ENCODE measurements at places on chromosomes 11 and 22.
A peak's percentile ranks its signal among the peaks of the same experiment; 100 is the strongest.

DNA sequence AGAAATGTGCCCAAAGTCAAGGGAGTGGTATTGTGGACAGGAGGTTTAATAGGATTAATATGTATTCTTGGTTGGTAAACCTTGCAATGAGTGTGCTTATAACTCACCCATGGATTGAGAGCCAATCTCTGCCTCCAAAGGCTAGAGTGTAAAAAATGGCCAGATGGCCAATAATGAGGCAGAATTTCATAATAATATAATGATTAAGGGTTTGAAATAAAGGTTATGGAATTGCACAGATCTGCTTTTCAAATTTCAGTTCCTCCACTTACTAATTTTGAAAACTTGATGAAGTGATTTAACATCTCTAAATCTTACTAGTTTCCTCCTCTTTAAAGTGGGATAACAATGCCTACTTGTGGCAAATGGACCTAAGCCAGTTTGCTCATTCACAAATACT is 94.8 kb downstream of the BDNF start:
- DNase-seq = no peak

DNA sequence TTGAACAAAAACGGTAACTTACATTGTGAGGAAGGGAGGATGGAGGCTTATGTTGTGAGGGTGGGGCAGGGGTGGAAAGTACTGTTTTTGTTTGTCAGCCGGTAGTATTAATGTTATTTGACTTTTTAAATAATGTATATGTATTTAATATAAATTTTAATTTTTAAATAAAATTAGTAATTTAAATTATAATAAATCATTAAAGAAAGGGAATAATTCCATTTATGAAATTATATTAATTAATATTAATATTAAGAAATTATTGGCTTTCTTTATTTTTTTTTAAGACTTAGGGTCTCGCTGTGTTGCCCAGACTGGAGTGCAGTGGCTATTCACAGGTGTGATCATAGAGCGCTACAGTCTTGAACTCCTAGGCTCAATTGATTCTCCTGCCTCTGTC is 24.0 kb upstream of the TNRC6B start:
- DNase-seq = no peak

DNA sequence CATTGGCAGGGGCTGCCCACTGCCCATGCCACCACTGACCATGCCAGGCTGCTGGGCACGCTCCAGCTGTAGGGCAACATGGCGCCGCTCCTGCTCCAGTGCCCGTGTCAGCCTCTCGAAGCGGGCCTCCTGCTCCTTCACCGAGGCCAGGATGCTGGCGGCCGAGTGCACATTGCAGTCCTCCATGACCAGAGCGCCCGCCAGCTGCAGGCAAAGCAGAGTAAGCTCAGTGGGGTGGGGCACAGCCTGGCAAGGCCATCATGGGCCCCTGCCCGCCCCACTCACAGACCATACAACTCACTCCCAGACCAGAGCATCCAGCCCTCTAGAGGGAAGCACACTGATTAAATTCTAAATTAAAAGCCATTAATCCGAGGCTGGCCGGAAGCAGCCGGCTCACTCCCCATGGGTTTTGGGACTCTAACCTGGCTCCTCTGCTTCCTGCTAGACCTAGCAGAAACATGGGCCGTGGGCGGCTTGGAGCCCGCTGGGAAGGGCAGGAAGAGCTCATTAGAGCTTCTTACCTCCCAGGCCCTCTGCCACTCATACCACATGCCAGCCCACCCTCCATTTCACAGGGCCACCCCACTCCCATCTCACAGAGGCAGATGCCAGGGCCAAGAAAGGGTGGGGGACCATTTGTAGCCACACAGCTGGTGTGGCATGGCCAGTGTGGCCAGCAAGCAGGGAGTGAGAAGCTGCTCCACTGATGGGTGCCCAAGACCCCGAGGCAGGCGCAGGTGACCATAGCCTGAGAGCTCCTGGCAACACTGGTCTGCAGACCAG is 25.8 kb downstream of the ARVCF start:
- DNase-seq = no peak

DNA sequence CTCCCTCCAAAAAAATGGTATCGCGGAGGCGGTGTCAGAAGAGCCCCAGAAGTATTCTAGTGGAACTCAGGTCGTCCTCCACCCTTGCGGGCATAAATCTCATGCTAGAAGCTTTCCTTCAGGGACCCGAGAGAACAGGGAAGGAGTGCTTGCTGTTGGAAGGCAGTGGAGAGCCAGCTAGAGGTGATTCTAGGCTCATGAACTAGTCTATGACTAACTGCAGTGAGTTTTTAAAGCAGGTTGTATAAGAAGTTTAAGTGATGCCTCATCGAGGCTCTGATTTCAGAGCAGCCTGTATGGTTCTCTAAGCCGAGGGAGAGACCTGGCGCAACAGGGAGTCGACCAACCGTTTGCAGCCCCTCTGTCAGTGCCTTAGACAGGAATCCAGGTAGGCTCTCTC is 85.7 kb downstream of the TBC1D22A start:
- DNase-seq = no peak

DNA sequence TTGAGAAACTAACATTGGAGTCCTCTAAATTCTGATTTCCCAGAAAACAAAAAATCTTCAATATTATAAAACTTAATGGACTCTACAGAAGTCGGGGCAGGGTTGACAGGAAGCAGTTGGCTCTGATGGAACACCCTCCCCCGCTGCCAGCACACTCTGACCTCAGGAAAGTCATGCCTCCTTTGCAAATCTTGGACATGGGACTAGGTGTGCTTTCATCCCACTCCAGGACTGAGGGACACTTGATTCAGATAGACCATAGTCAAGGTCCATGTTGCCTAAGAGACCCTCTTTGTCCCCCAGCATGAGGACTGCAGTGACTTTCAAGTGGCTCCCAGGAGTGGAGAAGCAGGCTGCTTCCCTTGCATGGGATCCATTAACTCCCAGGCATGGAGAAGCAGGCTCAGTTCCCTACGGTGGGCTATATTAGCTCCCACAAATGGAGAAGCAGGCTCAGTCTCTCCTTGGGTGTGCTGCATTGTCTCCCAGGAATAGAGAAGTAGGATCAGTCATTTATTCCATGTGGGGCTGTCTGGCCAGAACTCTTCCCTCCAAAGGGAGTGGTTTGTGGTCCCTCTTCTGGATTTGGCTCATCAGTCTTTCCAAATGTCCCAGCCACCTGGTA is 38.3 kb downstream of the C22orf31 start:
- no peak for DNase-seq

GRCh38 chr22:43796567-43796966 is 15.5 kb downstream of the EFCAB6 start:
- peak; percentile 61 for DNase-seq

DNA sequence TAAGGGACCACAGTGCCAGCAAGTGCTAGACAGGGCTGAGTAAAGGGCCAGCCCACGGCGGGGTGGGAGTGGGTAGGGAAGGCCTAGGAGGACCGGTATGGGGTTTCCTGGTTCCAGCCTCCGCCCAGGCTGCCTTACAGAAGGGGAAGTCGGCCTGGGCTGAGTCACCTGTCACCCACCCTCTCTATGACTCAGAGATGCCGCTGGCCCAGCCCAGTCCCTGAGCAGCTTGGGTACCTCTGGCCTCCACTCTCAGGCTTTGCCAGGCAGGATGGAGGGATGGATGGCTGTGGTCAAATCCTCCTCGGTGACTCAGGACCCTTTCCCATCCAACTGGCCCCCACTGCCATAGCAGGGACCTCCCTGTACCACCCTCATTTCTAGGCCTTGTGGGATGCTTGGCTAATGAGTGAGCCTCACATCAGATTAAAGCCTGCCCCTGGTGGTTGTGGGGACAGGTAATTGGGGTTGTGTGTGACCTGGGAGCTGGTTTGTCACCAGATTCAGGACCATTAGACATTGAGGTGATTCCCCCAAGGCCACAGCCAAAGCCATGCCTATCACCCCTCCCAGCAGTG is 13.9 kb downstream of the SLC35E4 start:
- DNase-seq = peak; percentile 93

- DNase-seq = no peak
Measured at GRCh38 chr11:16921019-16921418, 93.2 kb downstream of the PLEKHA7 start.
